H9 (cell line): ENCODE measurements at places on chromosomes 5 and 9. TPM values are rescaled to one million over a fixed set of nuclear protein-coding genes. Genes with fewer than 3 reads are reported as not detected.

DNA sequence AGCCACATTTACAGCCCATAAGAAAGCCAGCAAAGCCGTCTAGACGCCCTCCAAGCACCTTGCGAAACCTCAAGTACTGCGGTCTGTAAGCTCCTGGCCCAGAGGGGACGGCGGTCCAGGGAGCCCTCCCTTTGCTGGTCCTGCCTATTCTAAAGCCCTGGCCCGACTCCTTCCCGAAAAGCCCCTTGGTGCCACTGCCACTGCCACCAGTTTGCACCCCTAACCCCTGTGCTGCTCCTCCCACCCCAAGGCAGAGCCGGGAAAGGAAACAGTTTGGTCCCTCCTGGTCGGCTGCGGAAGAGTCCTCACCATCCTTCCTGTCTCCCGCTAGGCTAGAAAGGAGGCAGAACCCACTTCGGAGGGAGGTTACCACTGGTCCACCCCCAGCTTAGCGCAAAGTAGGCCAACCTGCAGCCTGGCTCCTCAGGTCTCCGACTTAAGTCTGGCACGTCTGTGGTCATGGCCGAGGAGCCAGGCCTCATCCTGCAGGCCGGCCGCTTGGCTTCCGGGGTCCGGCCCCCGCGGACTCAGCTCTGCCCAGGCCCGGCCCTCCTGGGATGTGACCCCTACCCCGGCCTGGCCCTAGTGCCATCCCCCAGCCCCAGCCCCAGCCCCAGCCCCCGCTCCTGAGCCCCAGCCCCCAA, 916 bp downstream of the TOR1A start:
- no peaks in the 10 kb centered on the region for H3K27me3 ChIP-seq
- no peaks in the 10 kb centered on the region for H3K4me1 ChIP-seq
- H3K27ac ChIP-seq: no peak overlapping the region
- peak overlapping the region; percentile 77 for H3K4me3 ChIP-seq
- peak; percentile 55 for DNase-seq
- peaks cover 40% of the 10 kb centered on the region for H3K36me3 ChIP-seq

DCAF12 gene
- total RNA-seq: 32.7 and 33.6 TPM in 2 replicates

MTMR12 gene
- 39.3 and 39.4 TPM in 2 replicates for total RNA-seq

NRG2 gene
- total RNA-seq: 0.13 TPM in 1 of 2 replicates, not detected in the other

- H3K36me3 ChIP-seq: no peaks in the 10 kb centered on the region
- peak overlapping the region; percentile 4; the same call in 1 of the 3 replicates for H3K4me3 ChIP-seq
- no peak overlapping the region for H3K27ac ChIP-seq
- peaks cover 25% of the 10 kb centered on the region; the same call in 1 of the 2 replicates for H3K4me1 ChIP-seq
- H3K27me3 ChIP-seq: no peaks in the 10 kb centered on the region
- DNase-seq: no peak
Observed at GRCh38 chr5:124658867-124659557, 87.4 kb downstream of the ZNF608 start.

RC3H2 gene
- total RNA-seq: 49.0 and 49.8 TPM in 2 replicates

DNA sequence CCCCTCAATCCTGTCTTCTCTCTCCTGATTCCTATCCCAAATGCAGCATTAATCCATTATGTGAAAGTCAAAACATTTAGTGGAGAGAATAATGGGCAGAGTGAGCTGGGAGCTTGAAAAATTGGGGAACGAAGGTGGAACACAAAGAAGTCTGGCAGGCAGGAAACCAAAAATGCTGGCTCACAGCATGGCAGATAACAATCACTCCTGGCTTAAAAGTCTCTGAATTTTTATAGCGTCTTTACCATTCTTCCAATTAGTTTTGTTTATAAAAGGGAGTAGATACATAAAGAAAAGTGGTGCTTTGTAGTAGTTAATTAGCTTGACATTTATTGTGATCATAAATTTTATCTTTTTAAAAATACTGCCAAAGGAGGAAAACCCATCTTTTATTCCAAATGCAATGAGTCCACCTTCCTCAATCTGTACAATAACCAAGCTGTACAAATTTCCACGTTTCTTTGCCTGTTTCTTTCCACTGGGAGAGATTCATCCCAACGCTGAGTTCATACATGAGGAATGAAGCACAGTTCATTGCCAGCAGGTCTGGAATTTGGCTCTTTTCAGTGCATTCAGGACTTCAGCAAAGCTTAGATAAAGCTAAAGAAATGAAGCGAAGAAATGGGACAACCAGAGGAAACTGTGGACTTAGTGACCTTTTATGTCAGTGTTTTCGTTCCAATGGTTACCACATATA, 174.7 kb downstream of the HMHB1 start:
- no peak overlapping the region for H3K27ac ChIP-seq
- no peaks in the 10 kb centered on the region for H3K36me3 ChIP-seq
- no peaks in the 10 kb centered on the region for H3K4me1 ChIP-seq
- H3K27me3 ChIP-seq: no peaks in the 10 kb centered on the region
- no peak overlapping the region for H3K4me3 ChIP-seq

RGMB gene
- 17.7 and 19.3 TPM in 2 replicates for total RNA-seq

- H3K36me3 ChIP-seq: peaks cover 4% of the 10 kb centered on the region; the same call in 2 of the 3 replicates
- peak; percentile 68 for DNase-seq
- no peak overlapping the region for H3K27ac ChIP-seq
- no peaks in the 10 kb centered on the region; the same call in 1 of the 2 replicates for H3K4me1 ChIP-seq
- H3K27me3 ChIP-seq: no peaks in the 10 kb centered on the region
Observed at GRCh38 chr9:89606049-89606623, 1.3 kb downstream of the GADD45G start.

RELL2 gene
- 9.8 and 11.1 TPM in 2 replicates for total RNA-seq

DNA sequence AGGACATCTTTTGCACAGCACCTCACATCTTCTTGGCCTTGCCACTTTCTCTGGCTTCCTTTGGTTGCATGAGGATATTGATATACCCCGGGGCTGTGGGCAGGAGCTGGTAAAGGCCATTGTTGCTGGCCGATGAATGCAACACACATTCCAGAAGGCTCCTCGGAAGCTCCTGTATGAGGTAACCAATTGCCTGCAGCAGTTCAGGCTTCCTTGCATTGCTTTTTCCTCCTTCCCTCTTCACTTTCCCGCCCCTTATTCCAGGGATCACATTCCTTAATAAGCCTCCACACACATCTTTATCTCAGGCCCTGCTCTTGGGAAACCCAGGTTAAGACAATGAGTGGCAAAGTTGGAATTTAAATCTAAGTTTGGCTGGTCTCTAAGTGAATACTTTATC, 505.4 kb upstream of the CLINT1 start:
- peak; percentile 51 for DNase-seq
- H3K4me1 ChIP-seq: no peaks in the 10 kb centered on the region; the same call in 1 of the 2 replicates
- H3K4me3 ChIP-seq: no peak overlapping the region
- no peaks in the 10 kb centered on the region for H3K36me3 ChIP-seq
- H3K27me3 ChIP-seq: no peaks in the 10 kb centered on the region
- no peak overlapping the region for H3K27ac ChIP-seq

SPATA31A1 gene
- 0.77 TPM in 2 replicates for total RNA-seq

GRCh38 chr9:36136894-36137391, 410 bp downstream of the GLIPR2 start:
- DNase-seq: no peak
- H3K27ac ChIP-seq: no peak overlapping the region
- H3K27me3 ChIP-seq: peaks cover 27% of the 10 kb centered on the region

SPINK14 gene
- not detected in 2 replicates for total RNA-seq

DNA sequence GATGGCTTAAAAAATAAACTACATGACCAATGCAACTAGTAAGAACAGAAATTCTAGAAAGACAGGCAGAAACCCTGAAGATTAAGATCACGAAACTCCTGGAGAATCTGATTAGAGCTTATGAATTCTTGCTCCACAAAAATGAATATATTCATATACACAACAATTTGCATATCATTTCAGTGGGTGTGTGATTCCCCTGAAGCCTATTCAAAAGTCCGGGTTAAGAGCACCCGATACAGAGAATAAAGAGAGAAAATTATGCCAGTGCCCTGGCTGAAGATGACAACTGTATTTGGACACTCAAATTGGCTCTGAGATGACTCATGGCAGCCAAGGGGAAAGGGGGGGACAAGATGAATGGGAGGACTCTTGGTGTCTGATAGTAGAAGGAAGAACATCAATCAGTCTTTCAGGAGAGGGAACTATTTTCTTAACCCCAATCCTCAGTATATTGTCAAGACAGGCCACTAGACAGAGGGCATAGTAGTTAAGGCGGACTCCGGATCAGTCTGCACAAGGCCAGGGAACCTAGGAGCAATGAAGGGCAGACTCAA, 6.0 kb downstream of the TMOD1 start:
- no peak for DNase-seq
- H3K4me1 ChIP-seq: no peaks in the 10 kb centered on the region; the same call in 1 of the 2 replicates
- H3K27me3 ChIP-seq: peaks cover 24% of the 10 kb centered on the region; the same call in 1 of the 2 replicates
- H3K36me3 ChIP-seq: no peaks in the 10 kb centered on the region
- no peak overlapping the region for H3K27ac ChIP-seq

- H3K36me3 ChIP-seq: peaks cover 4% of the 10 kb centered on the region; the same call in 1 of the 2 replicates
- DNase-seq: no peak
- no peak overlapping the region for H3K4me3 ChIP-seq
- H3K27ac ChIP-seq: no peak overlapping the region
- no peaks in the 10 kb centered on the region for H3K27me3 ChIP-seq
- no peaks in the 10 kb centered on the region for H3K4me1 ChIP-seq
Observed at GRCh38 chr9:134731497-134732391, 90.1 kb downstream of the COL5A1 start.

DNA sequence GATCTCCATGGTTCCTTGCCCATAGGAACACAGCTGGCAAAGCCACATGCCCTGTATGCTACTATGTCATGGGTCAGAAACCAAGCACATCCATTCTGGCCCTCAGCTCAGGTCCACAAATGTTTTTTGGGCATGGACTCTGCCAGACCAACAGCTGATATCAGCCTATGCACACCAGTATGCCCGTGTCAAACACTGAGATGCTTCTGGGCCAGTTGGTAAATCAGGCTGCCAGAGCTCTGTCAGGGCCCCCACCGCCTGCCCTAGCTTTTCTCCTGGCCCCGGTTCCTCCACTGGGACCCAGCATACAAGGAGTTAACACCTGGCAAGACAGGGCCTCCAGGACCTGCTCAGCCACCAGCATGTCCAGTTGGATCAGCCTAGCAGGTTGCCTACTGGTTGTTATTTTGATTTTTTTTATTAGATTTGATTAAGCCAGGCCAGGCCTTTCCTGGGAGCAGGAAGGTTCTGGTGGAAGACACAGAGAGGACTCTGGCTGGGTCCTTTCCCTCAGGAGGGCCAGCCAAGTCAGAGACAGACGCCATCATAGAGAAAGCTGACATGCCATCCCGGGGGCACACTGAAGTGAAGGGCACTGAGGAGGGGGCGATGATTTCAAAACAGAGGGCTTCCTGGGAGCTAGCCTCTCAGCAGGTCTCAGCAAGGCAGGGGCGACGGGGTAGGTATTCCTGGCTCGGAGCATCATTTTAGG, 65.8 kb downstream of the TSTD2 start:
- H3K4me3 ChIP-seq: no peak overlapping the region
- H3K36me3 ChIP-seq: no peaks in the 10 kb centered on the region
- H3K27ac ChIP-seq: no peak overlapping the region
- peak; percentile 8 for DNase-seq
- no peaks in the 10 kb centered on the region for H3K4me1 ChIP-seq

DNA sequence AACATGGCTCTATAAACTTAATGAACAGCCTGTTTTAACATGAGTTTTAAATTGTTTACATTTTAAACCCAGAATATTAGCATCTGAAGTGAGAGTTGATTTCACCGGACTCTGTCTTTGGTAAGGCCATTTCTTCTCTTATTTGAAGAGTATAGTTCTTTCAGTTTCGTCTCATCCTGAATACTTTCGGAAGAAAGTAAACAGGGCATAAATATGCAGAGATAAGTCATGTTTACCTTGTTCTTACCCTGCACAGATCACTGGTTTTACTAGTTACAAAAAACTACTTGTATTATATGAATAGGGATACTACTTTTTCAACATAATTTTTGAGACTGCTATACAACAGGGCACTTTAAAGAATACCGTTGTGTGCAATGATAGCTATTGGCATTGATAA, 656.3 kb upstream of the ZNF608 start:
- no peak overlapping the region for H3K4me3 ChIP-seq
- H3K4me1 ChIP-seq: no peaks in the 10 kb centered on the region
- no peak for DNase-seq
- no peaks in the 10 kb centered on the region for H3K27me3 ChIP-seq
- H3K36me3 ChIP-seq: 0 out of 2 replicates have a peak, but pooled peaks cover 3% of the 10 kb centered on the region

CDX1 gene
- 0.22 TPM in 1 of 2 replicates, not detected in the other for total RNA-seq

GRCh38 chr9:108134486-108135128, 645.0 kb upstream of the KLF4 start:
- no peaks in the 10 kb centered on the region for H3K27me3 ChIP-seq
- no peak for DNase-seq
- H3K36me3 ChIP-seq: no peaks in the 10 kb centered on the region

GRCh38 chr9:76379494-76379893, 14.7 kb downstream of the RFK start:
- no peaks in the 10 kb centered on the region for H3K4me1 ChIP-seq
- H3K36me3 ChIP-seq: no peaks in the 10 kb centered on the region; the same call in 2 of the 3 replicates
- no peak for DNase-seq
- H3K27ac ChIP-seq: no peak overlapping the region
- no peak overlapping the region for H3K4me3 ChIP-seq

- no peaks in the 10 kb centered on the region for H3K4me1 ChIP-seq
- H3K36me3 ChIP-seq: peaks cover 45% of the 10 kb centered on the region
- H3K4me3 ChIP-seq: no peak overlapping the region
Observed at GRCh38 chr5:5481633-5482032, 59.2 kb downstream of the ICE1 start.

CYLC2 gene
- not detected in 2 replicates for total RNA-seq

DNA sequence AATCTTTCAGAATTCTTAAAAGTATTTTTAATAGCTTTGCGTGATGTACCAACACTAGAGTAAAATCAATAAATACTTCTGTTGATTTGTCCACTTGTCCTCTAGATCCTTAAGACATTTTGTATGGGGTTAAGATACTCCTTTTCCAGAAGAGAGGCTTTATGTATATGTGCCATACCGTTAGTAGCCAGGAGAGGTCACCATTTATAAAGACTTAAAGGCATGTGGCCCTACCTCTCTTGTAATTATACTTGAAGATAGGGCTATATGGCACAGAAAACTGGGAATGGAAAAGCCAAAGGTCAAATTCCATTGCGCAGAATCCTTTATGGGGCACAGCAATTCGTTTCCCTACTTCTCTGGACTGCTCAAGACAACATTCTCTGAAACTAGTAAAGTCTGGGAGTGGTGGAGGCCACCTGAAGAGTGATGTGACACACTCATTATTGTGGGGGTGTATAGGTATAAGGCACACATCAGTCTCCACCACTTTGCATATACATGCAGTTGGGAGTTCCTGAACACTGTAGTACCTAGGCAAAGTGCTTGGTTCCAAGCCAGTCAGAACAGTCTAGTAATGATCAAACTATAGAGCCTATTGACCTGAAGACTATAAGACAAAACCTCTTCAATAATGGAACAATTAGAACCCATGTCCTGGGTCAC, 140.1 kb upstream of the FBXL17 start:
- H3K27ac ChIP-seq: no peak overlapping the region
- no peaks in the 10 kb centered on the region for H3K27me3 ChIP-seq
- no peak overlapping the region for H3K4me3 ChIP-seq
- H3K4me1 ChIP-seq: peaks cover 4% of the 10 kb centered on the region; the same call in 1 of the 2 replicates
- peaks cover 17% of the 10 kb centered on the region for H3K36me3 ChIP-seq

GRCh38 chr5:75524071-75524470, 12.4 kb downstream of the POLK start:
- peaks cover 20% of the 10 kb centered on the region for H3K36me3 ChIP-seq
- no peaks in the 10 kb centered on the region for H3K27me3 ChIP-seq
- no peak overlapping the region for H3K27ac ChIP-seq
